ENCODE measurements at places on chromosomes 16 and 17.

DNA sequence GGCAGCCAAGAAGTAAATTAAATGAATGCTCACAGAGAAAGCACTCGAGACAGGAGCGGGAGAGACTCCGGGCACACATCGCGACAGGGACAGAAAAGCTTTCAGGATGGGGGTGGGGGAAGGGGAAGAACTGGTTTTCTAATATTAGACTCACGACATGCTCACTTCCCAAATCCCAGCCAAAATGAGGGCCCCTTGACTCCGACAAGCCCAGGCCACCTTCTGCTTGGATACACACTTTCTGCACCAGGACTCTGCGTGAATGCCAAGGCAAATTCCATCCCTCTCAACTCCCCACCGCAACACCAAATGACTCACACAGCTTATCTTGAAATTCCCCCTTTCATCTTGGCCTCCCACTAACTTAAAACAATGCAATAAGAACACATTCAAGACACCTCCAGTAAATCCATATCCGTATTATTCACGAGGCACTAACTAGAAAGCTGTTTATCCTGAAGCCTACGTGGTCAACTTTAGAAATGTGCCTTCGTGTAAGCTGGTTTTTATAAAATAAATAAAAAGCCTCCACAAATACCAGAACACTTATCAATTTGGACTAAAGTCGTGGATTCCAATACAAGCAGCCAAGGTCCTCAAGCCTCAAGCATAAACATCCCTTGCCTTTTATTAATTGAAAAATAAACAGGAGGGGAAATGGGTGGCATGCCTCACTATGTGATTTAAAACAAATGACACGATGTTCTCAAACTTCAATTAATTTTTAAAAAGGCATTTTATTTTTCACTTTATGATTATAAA is 46.1 kb downstream of the NXN start:
- no peak for DNase-seq

DNA sequence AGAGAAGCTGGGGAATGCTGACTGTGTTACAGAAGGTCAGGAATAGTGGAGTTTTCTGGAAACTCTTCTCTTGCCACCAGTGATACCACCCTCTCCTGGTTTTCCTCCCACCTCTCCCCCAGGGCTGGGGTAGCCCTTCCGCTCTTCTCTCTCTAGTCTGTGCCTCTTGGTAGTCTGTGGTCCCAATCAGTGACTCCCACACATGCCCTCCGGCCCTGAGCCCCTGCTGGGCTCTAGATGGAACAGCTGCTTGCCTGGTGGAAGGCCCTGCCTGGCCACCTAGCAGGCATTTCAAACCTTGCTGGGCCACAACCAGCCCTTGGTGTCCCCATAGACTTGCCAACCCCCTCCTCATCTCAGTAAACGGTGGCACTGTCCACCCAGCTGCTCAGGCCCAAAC is 15.2 kb upstream of the MTSS2 start:
- no peak for DNase-seq

- DNase-seq = no peak
Observed at GRCh38 chr16:9286930-9287329, 195.5 kb downstream of the HAPSTR1 start.

DNA sequence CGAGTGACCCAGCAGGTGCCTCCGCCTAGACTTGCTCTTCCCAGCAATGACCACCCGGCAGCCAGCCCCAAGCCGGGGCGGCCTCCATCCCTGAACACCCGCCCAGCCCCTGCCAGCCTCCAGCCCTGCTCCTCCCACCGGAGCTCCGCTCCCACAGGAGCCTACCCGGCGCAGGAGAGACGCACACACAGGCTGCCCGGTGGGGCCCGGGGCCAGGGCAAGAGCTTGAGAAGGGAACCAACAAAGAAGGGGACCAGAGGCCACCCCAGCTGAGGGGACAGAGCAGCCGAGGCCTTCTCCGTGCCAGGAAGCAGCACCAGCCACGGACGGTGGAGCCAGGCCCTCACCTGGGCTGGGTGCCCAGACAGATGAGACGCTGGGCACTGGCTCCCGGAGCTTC is 13.8 kb downstream of the PKD1 start:
- no peak for DNase-seq

DNA sequence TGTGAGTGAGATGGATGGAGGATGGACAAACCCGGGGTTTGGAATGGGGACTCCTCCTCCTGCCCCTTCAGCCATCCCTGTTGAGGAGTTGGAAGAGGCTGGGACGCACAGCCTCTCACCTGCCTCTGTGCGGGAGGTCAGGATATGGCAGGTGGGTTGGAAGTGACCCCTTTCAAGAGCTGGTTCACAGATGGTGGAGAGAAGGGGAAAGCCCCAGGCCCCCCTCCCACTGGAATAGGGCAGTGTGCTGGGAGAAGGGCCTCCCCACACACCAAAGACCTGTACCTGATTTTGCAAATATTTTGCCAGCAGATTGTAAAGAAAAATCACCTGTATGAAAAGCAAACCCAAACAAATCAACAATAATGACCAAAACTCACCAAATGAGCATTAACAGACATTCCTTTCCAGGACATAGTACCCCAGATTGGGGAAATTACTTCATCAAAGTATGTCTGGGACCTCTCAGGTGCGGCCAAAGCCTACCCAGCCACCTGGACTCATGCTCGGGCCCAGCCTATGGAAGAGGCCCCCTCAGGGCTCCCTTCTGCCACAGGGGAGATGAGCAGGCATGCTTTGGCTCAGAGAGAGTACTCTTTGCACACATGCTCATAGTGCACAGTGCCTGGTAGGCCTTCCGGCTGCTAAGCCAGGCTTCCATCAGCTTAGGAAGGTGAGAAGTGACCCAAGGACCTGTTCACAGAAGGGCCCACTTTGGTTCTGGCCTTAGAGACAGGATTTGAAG is 7.8 kb downstream of the SLC47A2 start:
- no peak for DNase-seq

GRCh38 chr17:20008242-20009051 is 712 bp upstream of the SPECC1 start:
- DNase-seq = no peak

- DNase-seq = peak; percentile 81
Observed at GRCh38 chr17:74744714-74745547, 3.5 kb upstream of the NHERF1 start.

GRCh38 chr17:76263896-76264295 is 1.3 kb upstream of the UBALD2 start:
- DNase-seq = no peak

GRCh38 chr16:29700253-29700987 is 21.4 kb downstream of the QPRT start:
- peak; percentile 62 for DNase-seq

DNA sequence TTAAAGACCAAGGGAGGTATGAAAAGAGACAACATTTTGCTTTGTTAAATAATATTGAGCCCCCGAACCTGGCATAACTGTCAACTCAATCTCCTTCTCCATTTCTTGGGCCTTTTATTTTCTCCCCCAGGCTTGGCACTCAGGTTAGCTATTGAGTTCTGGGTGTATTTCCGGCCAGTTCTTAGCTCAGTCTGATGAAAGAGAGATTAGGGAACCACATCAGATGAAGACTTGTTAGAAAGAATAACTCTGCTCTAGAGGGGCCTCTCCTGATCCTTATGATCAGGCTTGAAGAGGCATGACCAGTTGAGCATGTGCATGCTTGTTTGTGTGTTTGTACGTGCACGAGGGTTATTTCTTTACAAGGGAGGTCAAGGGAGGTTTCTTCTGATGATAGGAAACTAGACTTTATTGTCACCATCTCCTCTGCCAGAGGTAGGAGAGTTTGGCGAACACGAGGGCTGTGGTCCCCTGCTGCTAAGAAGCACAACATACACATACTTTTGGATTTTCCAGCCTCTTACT is 29.2 kb upstream of the HS3ST2 start:
- no peak for DNase-seq
